ENCODE measurements at places on chromosomes 3 and 15.

GRCh38 chr3:157618075-157618760 is 115.0 kb upstream of the VEPH1 start:
- peak; percentile 80 for DNase-seq

- peak; percentile 72 for DNase-seq
Observed at GRCh38 chr3:146256851-146257486, 6.1 kb upstream of the PLSCR4 start.

GRCh38 chr3:40054568-40055222 is 245.3 kb downstream of the MYRIP start:
- DNase-seq: peak; percentile 19

- peak; percentile 64 for DNase-seq
Observed at GRCh38 chr15:92883163-92883875, 16.8 kb upstream of the CHD2 start.

DNA sequence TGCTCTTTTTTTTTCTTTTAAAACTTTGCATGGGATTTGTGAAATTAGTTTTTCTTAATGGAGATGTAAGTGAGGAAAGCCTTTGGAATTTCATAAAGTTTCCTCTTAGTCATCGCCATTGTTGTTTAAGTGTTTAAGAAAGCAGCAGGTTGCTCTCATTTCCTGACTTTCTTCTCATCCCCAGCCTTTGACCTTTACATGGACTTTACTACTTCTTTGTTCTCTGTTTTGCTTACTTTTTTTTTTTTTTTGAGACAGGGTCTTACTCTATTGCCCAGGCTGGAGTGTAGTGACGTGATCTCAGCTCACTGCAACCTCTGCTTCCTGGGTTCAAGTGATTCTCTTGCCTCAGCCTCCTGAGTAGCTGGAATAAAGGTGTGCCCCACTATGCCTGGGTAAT is 38.6 kb downstream of the FBXL2 start:
- peak; percentile 87 for DNase-seq

- DNase-seq: no peak
Observed at GRCh38 chr3:155804323-155804722, 1.8 kb downstream of the C3orf33 start.

GRCh38 chr3:127544192-127544802 is 46.2 kb downstream of the TPRA1 start:
- DNase-seq: peak; percentile 72

- DNase-seq: no peak
Observed at GRCh38 chr3:113551820-113552219, 19.5 kb downstream of the SIDT1 start.

DNA sequence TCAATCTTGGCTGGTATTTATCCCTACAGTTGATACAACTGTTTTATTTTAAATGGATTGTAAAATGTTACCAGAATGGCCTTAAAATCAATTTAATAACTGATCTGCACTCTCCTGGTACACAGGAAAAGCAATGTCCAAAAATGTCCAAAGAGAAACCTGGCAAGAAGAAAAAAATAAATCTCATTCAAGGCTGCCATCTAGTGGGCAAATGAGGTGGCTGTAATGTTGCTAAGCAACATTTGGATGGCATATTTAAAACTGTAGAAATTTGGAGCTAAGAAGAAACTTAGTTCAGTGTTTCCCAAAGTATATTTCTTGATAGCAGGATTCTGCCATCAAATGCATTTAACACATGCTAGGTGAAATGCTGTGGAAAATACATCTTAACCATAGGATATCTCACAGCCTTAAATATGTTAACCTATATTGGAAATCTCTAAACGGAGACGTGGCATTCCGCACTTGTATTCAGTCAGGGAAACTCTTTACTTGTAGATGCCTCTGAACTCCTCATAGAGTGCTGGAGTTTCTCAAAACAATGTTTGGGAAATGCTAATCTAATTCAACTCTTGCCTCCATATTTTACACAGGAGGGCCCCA is 216.8 kb downstream of the ERC2 start:
- peak; percentile 84 for DNase-seq

GRCh38 chr15:46766021-46766420 is 951.3 kb upstream of the SEMA6D start:
- DNase-seq: no peak

GRCh38 chr3:194500198-194500597 is 13.4 kb upstream of the ATP13A3 start:
- no peak for DNase-seq

- peak; percentile 70 for DNase-seq
Observed at GRCh38 chr15:70870051-70870450, 16.1 kb upstream of the LARP6 start.

GRCh38 chr15:63626955-63627354 is 29.8 kb downstream of the FBXL22 start:
- no peak for DNase-seq

DNA sequence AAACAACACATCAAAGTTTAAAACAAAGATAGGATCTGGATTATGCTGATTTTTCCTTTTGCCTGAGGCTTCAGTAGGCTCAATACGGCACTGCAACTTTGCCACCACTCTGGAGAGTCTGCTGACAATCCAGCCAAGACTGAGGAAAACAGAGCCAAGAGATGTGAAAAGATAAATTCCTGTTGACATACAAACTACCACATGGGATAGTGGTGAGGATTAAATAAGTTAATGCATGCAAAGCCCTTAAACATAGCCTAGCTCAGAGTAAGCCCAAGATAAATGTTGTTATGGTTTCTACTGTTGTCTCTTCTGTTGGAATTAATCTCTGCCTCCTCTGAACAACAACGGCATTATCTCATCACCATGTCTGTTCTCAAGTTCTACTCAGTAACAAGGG is 245.9 kb upstream of the LMCD1 start:
- no peak for DNase-seq

DNA sequence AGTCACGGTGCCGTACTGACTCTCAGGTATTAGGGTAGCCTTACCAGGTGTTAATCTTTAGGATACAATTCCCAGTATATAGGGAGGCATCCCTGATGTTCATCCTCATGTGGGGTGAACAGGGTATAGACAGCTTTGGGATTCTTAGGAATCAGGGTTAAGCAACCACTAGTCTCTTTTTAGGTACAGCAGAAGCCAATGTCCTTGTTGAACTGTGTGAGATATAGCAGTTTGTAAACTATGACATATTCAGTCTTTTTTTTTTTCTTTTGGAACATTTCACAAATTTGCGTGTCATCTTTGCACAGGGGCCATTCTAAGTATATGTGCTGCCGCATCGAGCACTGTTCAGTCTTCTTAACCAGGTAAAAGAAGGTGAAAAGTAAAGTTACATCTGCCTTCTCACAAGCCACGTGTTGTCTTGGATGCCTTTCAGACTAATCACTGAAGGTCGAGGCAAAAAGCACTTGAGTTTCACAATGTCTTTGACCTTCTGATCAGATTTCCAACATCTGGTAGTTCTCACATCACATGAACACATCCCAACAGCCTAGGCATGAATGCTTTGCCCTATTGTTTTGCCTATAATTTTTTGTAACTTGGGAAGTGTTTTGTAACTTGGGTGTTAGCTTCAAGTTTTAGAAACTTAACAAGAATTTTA is 17.2 kb downstream of the TSEN2 start:
- peak; percentile 89 for DNase-seq

DNA sequence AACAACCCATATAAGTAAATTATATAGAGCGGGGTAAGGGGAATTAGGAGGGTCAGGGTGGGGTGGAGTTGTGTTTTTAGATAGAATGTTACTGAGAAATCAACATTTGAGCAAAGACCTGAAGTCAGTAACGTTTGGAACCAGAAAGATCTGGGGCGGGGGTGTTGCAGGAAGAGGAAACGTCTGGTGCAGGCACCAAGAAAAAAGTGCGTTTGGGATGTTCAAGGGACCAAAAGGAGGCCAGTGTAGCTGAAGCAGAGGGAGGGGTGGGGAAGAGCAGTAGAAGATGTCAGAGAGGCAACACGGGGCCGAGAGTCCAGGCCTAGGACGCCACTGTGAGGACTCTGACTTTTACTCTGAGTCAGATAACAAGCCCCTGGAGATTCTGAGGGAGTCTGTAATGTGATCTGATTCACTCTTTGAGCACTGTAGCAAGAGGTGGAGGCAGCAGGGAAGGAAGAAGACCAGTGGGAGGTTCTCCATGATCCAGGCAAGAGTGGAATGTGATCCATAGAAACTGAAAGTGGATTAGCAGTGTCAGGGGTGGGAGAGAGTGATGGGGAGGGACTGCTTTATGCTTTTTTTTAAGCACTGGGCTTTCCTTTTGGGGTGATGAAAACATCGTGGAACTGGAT is 179.3 kb upstream of the CHRM5 start:
- peak; percentile 32 for DNase-seq

DNA sequence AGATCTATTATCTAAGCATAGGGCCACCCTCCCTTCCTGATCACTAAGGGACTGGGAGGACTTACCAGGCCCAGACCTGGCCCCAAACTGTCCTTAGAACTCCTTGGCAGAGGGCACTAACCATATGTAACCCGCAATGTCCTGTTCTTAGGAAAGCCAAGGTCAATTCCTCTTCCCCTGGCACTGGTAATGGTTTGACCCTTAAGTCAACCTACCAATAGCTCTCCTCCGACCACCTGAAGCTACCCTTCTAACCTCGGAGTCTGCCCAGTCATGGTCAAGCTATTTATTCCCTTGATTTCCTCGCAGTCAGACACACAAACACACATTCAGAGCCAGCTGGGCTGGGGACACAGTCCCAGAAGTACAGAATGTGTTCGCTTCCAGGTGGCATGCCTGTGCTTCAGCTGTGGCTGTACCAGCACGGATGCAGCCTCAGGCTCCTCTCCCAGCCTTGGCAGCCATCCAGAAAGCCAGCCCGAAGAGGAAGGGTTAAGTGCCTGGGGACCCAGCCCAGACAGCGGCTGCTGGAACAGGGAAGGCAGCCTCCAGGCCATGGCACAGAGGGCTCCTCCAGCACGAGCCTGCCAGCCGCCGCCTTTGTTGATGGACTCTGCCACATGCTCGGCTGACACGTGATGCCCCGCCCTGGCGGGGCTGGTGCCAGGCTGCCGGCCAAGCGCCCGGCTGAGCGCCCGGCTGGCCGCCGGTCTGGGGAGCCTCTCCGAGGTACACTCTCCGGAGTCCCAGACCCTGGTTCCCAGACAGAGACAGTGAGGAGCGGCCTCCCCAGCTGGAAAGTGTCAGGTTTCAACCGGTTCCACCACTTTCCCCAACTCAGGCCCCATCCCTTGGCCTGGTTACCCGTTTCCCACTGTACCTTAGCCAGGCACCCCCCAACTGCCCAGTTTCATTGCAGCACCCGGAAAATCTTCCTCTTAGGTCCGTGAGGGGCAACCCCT is 5.5 kb downstream of the BMF start:
- peak; percentile 58 for DNase-seq

DNA sequence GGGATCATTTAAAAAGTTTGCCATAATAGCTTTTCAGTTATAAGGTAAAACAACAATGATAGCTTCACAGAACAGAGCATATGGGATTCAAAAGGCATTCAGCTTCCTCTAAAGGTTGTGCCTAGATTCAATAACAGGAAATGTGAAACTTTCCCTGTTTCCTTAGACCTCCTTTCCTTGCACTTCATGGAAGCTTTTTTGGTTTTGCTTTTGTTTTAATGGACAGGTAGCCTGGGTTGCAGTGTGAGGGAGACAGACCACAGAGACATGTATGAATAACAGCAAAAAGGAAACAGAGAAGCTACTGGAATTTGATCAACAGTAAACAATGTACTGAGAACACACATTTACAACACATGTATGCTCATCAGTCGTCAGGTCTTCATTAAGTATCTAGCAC is 2.3 kb upstream of the TNFAIP8L3 start:
- no peak for DNase-seq

DNA sequence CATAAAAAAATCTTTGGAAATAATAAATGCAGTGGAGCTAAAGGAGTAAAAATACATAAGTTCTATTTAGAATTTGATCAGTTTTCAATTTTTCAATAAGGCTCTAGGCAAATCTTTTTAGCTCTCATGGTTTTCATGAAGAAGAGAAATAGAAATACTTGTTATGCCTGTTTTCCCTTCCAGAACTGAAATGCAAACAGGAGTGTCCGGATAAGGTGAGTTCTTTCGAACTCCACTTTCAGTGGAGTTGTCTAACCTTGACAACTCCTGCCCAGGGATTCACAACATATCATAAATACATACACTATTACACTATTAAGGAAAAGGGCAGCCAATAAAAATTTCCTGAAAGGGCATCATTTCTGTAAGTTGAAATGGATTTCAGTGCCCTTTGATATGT is 216.4 kb upstream of the SLC2A2 start:
- no peak for DNase-seq

GRCh38 chr15:101183226-101183930 is 68.5 kb downstream of the CHSY1 start:
- peak; percentile 80 for DNase-seq

DNA sequence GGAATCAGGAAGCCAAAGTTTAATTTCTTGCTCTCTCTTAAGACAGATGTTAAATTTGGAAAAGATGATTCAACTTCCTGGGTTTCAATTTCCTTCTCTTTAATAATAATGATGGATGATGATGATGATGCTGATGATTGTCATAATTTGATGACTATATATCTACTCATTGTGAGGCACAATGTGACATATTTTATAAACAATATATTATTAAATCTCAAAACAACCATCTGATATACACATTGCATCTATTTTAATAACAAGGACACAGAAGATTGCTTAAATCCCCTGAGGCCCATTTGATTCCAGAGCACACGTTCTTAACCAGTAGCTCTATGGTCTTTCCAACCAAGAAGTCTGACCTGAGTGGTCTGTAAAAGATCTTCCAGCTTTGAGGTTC is 124.0 kb downstream of the CNTN6 start:
- no peak for DNase-seq

DNA sequence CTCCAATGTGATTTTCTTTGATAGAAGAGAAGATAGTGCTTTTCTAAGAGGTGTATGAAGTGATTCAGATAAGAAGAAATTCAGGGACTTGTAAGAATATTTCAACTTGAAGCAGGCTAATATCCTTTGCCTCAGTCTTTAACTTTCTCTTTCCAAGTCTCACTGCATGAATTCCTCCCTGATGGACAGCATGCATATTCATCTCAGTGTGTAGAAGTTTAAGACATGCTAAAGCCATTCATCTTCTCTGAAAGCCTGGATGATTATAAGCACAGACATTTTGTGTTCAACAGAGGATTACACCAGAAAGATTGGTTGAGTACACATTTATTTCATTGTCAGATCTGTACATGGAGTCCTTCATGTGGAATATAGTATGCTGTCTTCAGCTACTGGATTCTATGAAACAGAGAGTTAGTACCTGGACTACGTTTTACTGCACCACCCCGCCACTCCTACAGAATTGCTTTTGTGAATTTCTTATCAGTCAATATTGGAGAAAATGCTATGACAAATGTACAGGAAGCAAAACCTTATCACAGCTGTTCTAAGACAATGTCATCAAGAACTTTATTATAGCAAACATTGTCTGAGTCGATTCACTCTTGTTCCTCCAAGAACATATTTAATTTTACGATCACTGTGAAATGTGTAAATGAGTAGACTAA is 1346.1 kb downstream of the OTOL1 start:
- DNase-seq: no peak

- peak; percentile 72 for DNase-seq
Observed at GRCh38 chr3:128971421-128972100, 22.3 kb downstream of the CFAP92 start.

GRCh38 chr3:184662187-184662586 is 49.7 kb downstream of the MAGEF1 start:
- peak; percentile 15 for DNase-seq

All from fibroblast of pulmonary artery (primary cell).